ENCODE measurements at places on chromosomes 1 and 21. TPM values are rescaled to one million over a fixed set of nuclear protein-coding genes. Genes with fewer than 3 reads are reported as not detected.

GRCh38 chr1:210310562-210311153 is 18.0 kb upstream of the HHAT start:
- DNase-seq = no peak

DNA sequence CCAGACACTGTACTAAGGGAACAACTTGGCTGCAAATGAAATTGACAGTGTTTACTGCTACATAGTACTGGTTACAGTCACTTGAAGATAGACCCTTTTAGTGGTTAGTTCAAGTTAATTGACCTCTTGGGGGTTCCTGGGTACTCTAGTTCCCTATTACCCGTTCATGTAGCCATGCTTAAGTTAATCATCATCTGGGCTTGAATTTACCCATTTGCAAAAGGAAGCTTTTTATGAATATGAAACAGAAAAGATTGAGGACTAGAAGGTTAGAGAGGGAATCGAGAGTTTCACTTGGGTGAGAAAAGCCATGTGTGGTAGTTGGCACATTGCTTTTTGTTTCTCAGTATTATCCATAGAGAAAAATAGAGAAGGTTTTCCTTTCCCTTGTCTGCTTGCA is 2.7 kb downstream of the MIA3 start:
- no peak for DNase-seq

Gene CNR2
- polyA plus RNA-seq = not detected

Gene NBPF10
- polyA plus RNA-seq = 1.9 TPM

GRCh38 chr21:24011087-24011486 is 1596.2 kb downstream of the MRPL39 start:
- no peak for DNase-seq

Gene LRRC38
- not detected for polyA plus RNA-seq

- no peak for DNase-seq
These were observed 14.0 kb downstream of the RHBG start for GRCh38 chr1:156383023-156383422.

GRCh38 chr1:23927097-23927496 is 13.9 kb upstream of the CNR2 start:
- DNase-seq = no peak

Gene CFAP107
- polyA plus RNA-seq = not detected

DNA sequence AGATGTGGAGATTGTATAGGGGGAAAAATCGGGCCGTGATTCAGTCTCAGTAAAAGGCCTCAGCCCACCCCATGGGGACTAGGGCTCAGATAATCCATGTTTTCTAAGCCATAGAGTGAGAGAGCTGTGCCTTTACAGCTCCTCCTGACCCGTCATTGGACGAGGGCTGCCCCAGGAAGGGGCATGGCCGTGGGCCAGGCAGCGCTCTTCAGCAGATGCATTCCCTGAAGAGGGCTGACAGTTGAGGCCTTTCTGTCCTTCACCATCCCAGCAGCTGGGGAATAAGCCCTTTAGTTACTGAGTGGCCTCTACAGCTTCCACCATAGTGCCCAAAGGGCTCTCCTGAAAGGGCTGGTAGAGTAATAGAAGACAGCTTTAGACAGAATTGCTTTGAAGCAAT is 57.2 kb downstream of the ST3GAL3 start:
- DNase-seq = no peak

Gene SLC6A17
- polyA plus RNA-seq = 0.02 TPM

DNA sequence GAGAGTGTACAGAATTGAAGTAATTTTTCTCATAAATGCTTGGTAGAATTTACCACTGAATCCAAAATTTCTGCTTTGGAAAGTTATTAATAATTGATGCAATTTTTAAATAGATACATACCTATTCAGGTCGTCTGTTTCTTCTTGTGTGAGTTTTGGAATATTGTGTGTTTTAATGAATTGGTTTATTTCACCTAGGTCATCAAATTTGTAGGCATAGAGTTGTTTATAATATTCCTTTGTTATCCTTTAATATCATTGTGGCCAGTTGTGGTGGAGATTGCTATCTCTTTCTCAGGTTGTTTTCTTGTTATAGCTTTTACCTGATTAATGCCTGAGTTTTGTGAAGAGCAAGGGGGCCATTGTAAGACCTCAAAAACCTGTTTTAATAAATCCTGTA is 93.5 kb downstream of the SYT14 start:
- no peak for DNase-seq

GRCh38 chr1:58249737-58250586 is 296.6 kb downstream of the OMA1 start:
- no peak for DNase-seq

Gene A3GALT2
- not detected for polyA plus RNA-seq

Gene ATF3
- 5.5 TPM for polyA plus RNA-seq

DNA sequence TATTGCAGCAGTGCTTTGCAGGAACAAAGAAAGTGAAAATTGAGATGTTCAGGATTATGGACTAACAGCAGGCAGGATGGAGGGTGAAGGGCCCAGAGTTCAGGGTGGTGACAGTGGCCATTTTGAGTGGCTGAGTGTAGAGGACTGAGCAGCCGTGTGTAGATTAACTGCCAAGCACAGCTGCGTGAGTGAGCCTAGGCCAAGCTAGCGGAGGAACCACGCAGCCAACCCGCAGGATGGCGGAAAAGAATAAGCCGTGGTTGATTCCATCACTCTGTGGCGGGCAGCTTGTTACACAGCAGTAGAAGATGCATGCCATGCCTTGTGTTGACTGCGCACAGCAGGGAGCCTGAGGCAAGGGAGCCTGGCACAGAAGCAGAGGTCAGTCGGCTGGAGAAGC is 102.5 kb upstream of the KIF26B start:
- DNase-seq = no peak

DNA sequence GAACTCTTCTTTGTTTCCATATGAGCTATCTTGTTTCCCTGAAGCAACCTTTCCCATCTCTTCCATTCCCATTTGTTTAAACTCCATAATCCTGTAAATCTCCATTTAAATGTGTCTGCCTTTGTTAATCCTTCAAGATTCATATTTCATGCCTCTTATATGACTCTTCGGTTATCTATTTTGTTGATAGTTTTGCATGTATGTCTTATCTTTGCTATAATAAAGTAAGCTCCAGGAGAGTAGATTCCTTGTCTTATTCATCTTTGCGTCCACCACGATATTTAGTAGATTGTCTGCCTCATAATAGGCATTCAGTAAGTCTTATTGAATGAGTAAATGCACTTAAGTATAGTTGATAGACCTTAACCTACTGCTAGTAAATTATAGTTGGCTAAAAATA is 18.4 kb downstream of the CLIC4 start:
- DNase-seq = no peak

DNA sequence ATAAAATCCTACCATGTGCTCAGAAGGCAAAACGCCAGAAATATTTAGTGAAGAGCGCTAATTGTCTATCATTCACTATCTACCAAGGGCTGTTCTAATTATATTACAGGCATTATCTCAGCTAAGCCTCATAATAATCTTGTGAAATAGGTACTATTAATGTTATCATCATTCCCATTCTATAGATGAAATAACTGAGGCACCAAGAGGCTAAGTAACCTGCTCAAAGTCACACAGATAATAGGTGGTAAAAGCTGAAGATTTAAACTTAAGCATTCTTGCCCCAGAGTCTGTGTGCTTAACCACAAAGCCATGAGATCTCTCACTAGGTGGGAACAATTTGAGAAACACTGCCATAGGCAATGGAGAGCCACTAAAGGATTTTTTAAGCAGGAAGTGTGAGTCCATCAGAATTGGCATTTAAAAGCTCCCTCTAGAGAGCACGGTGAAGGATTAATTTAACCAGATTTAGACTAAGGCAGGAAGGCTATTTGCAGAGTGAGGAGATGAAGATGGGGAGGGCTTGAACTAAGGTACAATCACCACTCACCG is 1.7 kb upstream of the SMAP2 start:
- DNase-seq = no peak

DNA sequence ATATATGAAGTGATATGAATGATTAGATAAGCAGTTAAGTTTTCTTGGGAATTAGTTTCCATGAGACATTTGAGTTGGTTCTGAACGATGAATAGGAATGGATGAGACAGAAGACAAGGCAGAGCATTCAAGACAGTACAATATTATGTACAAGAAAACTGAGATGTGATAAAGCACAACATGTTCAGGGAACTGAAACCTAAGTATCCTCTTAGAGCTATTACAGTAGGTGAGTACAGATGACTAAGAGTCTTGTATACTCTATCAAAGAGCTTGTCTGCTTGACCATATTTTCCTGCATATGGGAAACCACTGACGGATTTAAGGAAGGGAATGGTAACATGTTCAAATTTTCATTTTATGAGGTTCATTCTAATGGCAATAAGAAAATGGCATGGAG is 61.6 kb downstream of the NME7 start:
- DNase-seq = no peak

Gene NBPF6
- polyA plus RNA-seq = not detected

GRCh38 chr1:77536813-77537212 is 145.6 kb downstream of the ZZZ3 start:
- DNase-seq = peak; percentile 92

GRCh38 chr1:16921391-16922185 is at the start of gene CROCC:
Gene CROCC (plus strand): TSS chr1:16921931. CDS start chr1:16922019, 88 bp downstream.
- no peak for DNase-seq

DNA sequence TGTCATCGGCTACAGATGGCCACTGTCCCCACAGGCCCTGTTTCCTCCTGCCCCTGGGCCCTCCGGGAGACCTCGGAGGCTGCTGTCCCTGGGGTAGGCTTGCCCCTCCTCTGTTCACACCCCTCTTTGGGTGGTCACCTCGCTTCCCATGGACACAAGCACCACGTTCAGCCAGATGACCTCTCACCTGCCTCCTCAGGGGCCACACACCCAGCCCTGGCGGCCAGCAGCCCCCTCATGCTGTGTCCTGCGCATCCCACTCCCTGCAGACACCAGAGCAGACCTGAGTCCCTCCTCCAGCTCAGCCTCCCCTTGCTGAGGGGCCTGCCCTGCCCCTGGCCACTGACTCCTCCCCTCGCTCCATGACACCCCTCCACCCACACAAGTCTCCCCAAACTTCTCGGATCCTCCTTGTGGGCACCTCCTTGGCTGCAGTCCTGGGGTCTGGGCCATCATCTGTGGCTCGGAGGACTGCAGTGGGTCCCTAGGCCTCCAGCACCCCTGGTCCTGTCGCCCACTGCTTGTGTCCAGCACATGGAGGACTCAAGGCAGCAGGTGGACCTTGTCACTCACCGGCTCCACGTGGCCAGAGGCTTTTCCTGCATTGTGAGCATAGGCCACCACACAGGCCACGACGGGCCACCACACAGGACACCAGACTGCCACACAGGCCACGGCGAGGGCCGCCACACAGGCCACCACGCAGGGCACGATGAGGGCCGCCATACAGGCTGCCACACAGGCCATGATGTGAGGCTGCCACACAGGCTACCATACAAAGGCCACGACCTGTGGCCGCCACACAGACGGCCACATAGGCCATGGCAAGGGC is 51.1 kb downstream of the MORN1 start:
- DNase-seq = no peak

GRCh38 chr1:55402142-55402541 is 187.0 kb upstream of the USP24 start:
- DNase-seq = no peak

GRCh38 chr1:33560680-33561079 is 88.2 kb downstream of the ZSCAN20 start:
- DNase-seq = no peak

Gene PTPN14
- 30.3 TPM for polyA plus RNA-seq

- DNase-seq = no peak
These were observed 210.8 kb downstream of the COL11A1 start for GRCh38 chr1:102897557-102897956.

Gene TLR5
- polyA plus RNA-seq = 0.11 TPM

DNA sequence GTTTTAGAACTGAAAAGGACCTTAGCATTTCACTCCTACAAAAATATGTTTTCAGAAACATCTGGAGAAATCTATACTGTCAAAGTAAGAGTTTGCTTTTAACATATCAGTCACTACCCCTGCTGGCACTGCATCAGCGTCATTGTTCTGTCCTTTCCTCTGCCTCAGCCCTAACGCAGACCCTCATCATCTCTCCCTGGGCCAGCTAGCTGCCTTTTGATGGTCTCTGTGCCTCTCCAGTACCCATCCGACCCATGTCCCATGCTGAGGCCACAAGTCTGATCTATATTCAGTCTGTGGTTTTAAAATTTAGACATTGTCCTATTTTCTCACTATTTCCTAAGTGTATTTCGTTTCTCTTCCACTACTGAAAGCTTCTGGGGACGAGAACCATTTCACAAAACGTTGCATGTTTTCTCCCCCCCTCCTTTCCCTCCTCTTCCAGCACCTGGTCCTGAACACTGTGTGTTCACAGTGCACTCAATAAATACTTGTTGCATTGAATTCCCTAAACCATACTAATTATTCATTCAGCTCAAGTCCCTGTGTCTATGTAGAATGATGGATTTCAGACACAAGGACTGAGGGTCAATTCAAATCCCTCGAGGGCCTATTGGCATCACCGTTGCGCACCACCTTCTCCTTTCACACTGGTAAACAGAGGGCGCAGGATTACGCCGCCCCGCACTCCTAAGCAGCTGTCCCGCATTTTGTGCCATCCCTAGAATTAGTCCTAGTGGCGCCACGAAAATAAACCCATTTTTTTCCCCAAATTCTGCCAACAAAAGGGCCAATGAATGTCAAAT is 53.4 kb downstream of the CD2 start:
- no peak for DNase-seq

DNA sequence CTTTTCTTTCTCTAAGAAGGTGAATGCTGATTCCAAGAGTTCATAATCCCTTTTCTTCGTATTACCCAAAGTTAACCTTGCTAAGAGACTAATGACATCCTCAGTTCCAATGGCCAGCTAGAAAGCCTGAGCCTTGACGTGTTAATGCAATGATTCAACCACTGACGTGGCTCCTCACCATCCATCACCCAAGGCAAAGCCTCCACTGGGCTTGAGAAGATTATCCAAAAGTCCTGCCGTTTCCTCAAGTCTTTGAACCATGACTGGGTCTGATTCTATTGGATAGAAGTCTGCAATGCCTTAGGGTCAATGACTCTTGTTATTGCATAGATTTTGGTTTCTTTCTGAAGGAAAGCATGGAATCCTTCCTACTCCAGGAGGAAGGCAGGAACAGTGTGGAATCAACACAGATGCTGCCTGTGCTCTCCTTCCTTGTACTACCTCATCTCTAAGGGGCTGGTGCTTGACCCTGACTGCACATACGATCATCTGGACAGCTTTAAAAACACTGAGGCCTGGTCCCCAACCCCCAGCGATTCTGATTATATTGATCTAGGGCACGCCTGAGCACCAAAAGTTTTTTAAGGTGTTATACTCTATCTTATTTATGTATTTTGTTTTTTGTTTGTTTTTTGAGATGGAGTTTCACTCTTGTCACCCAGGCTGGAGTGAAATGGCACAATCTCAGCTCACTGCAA is 69.3 kb upstream of the ANGPTL1 start:
- peak; percentile 46 for DNase-seq

Gene METTL18
- polyA plus RNA-seq = 4.4 TPM

Gene SLC2A5
- polyA plus RNA-seq = 0.20 TPM

Gene TMEM54
- polyA plus RNA-seq = 49.5 TPM

Gene OXCT2
- 0.06 TPM for polyA plus RNA-seq

Measured in AG04450 (cell line).